PC-3 (cell line): ENCODE measurements at places on chromosomes 1 and 21. TPM values are rescaled to one million over a fixed set of nuclear protein-coding genes. Genes with fewer than 3 reads are reported as not detected.
A peak's percentile ranks its signal among the peaks of the same experiment; 100 is the strongest.

Gene CFHR3
- not detected in 2 replicates for total RNA-seq

DNA sequence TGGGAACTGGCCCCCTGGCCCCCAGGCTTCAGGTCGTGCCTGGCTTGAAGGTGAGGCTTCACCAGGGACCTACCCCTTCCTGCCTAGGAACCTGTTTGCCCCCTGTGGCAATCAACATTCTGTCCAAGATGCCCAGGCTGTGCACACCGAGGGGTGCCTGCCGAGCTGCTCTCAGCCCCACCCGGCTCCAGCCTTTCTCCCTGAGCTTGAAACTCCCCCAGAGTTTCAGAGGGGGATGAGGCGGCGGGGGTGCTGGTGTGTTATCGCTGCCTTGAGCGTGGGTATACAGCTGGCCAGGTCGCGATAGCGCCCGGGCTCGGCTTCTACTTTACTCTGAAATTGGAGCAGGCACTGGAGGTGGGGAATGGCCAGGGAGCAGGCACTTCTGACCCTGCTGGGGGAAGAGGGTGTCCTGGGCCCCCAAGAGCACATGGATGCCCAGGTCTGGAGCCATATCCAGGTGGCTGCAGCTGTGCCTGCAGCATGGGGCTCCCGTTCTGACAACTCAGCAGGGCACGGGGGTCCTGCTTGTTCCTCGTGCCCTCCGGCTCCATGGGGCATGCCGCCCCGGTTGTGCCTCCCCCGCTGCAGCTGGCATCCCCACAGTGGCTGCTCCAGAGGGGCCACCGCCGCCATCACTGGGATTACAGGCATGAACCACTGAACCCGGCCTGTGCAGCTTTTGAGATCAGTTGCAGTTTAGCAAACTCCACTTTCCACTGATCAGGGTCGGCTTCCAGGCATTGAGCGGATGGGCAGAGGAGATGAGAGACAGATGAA, 29.8 kb downstream of the RYR2 start:
- no peak for DNase-seq
- H3K36me3 ChIP-seq, result no peaks in the 10 kb centered on the region
- 0 out of 2 replicates have a peak, but pooled peaks cover 4% of the 10 kb centered on the region for H3K27me3 ChIP-seq
- H3K27ac ChIP-seq, result no peak overlapping the region

DNA sequence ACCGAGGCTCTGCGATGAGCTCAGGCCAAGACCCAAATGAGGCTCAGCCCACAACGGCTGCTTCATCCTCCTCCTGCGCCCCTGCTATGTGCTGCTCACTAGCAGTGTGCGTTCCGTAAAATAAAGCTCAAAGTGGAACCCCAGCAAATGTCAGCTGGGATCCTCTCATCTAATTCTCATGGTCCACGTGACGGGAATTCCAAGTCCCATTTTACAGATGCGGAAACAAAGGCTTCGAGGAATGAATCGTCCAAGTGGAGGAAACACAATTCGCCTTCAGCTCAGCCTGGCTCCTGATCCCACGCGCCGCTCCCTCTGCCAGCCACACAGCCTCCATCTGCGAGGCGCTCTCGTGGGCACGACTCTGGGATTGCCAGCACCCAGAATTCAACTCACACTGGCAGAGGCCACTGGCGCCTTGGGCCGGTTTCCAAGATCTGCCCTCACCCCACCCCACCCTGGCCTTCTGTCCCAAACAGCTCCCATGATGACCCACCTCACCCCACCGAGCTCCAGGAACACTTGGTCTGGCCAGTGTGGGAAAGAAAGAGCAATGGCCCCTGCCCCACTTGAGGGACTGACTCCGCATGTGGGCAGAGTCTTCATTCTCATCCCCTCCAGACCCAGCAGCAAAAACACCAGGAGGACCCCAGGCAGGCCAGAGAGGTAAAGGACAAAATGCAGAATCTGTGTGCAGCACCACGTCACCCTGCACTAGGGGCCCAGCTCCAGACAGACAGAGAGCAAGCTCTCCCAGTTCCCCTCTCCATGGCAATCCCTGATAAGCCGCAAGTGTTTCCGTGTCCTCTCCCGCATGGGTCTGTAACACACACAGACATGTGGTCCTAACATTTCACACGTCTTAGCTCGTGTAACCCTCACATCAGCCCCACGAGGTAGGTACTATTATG, 10.5 kb downstream of the CASZ1 start:
- no peak overlapping the region for H3K27ac ChIP-seq
- H3K36me3 ChIP-seq, result no peaks in the 10 kb centered on the region
- no peaks in the 10 kb centered on the region for H3K4me1 ChIP-seq

DNA sequence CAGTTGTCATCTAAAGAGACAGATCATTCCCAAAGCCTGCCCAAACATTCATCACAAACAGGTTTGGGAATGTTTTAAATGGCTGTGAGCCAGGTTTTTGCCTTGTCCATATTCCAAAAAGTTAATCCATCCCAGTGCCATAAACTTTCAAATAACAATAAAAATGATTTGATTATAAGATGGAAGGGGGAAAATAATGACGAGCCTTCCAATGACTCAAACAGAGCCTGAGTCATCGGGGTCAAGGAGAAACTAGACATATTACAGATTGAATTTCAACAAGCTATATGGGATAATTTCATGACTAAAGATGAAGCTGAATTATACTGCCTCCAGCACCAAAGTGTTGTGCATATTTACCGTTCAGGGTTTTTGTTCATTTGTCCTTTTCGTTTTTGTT, 195.8 kb upstream of the PKN2 start:
- H3K36me3 ChIP-seq, result no peaks in the 10 kb centered on the region
- DNase-seq, result peak; percentile 76
- H3K4me1 ChIP-seq, result peaks cover 7% of the 10 kb centered on the region; the same call in 1 of the 2 replicates
- no peak overlapping the region for H3K27ac ChIP-seq
- H3K4me3 ChIP-seq, result no peak overlapping the region

- H3K27me3 ChIP-seq, result peaks cover 52% of the 10 kb centered on the region
- H3K27ac ChIP-seq, result no peak overlapping the region
- H3K36me3 ChIP-seq, result no peaks in the 10 kb centered on the region
Observed at GRCh38 chr1:34928066-34928696, 1.3 kb downstream of the DLGAP3 start.

Gene HTR6
- total RNA-seq, result not detected in 2 replicates

DNA sequence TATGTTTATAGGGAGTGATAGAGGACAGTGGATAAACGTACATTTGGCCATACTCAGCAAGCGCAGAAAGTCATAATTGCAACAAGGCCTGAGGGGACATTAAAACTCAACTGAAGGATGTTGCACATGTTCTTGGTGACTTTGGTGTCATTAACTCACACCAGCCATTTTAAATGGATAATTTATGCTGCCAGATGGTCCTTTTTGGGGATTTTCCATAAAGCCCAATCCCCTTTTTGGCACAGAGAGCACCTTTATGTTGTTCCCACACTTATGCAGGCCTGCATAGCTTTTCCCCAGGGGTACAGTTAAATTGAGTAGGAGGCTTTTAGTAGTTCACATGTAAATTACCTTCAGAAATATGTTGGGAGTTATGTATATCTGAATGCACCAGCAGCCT, 279.6 kb downstream of the NFIA start:
- no peaks in the 10 kb centered on the region for H3K27me3 ChIP-seq
- no peak overlapping the region for H3K4me3 ChIP-seq
- peaks cover 10% of the 10 kb centered on the region; the same call in 1 of the 2 replicates for H3K4me1 ChIP-seq
- no peaks in the 10 kb centered on the region for H3K36me3 ChIP-seq
- no peak for DNase-seq

- H3K4me1 ChIP-seq, result peaks cover 23% of the 10 kb centered on the region
- H3K27ac ChIP-seq, result peak overlapping the region; percentile 86
- DNase-seq, result peak; percentile 83
- H3K36me3 ChIP-seq, result peaks cover under 1% of the 10 kb centered on the region; the same call in 1 of the 2 replicates
- H3K4me3 ChIP-seq, result peak overlapping the region; percentile 68
- H3K27me3 ChIP-seq, result no peaks in the 10 kb centered on the region
Observed at GRCh38 chr1:27527890-27528817, 38.2 kb upstream of the WASF2 start.

- no peaks in the 10 kb centered on the region for H3K36me3 ChIP-seq
- H3K4me3 ChIP-seq, result no peak overlapping the region
- H3K27ac ChIP-seq, result peak overlapping the region; percentile 67
- peak; percentile 61 for DNase-seq
- peaks cover 31% of the 10 kb centered on the region for H3K4me1 ChIP-seq
Observed at GRCh38 chr1:186055846-186056245, 319.2 kb downstream of the TPR start.

- no peak overlapping the region for H3K4me3 ChIP-seq
- H3K27ac ChIP-seq, result no peak overlapping the region
- DNase-seq, result no peak
- no peaks in the 10 kb centered on the region for H3K4me1 ChIP-seq
- no peaks in the 10 kb centered on the region for H3K27me3 ChIP-seq
- no peaks in the 10 kb centered on the region for H3K36me3 ChIP-seq
Observed at GRCh38 chr1:180574031-180574713, 15.4 kb downstream of the OVAAL start.

- no peak overlapping the region for H3K27ac ChIP-seq
- H3K27me3 ChIP-seq, result no peaks in the 10 kb centered on the region
- no peaks in the 10 kb centered on the region for H3K36me3 ChIP-seq
- H3K4me3 ChIP-seq, result no peak overlapping the region
Observed at GRCh38 chr1:23679815-23680214, 11.8 kb upstream of the RPL11 start.

Gene TTC39A
- total RNA-seq, result 11.1 and 12.3 TPM in 2 replicates

Gene SPRR2F
- total RNA-seq, result not detected in 2 replicates

GRCh38 chr1:224730965-224731364, 114.8 kb downstream of the CNIH3 start:
- no peaks in the 10 kb centered on the region for H3K27me3 ChIP-seq
- H3K27ac ChIP-seq, result no peak overlapping the region
- DNase-seq, result no peak
- H3K4me1 ChIP-seq, result peaks cover 24% of the 10 kb centered on the region

- H3K4me1 ChIP-seq, result peaks cover 34% of the 10 kb centered on the region
- H3K4me3 ChIP-seq, result peak overlapping the region; percentile 76
- no peak for DNase-seq
- peak overlapping the region; percentile 96 for H3K27ac ChIP-seq
Observed at GRCh38 chr21:37367336-37367702, 746 bp downstream of the DYRK1A start.

Gene CHODL
- total RNA-seq, result not detected in 2 replicates

DNA sequence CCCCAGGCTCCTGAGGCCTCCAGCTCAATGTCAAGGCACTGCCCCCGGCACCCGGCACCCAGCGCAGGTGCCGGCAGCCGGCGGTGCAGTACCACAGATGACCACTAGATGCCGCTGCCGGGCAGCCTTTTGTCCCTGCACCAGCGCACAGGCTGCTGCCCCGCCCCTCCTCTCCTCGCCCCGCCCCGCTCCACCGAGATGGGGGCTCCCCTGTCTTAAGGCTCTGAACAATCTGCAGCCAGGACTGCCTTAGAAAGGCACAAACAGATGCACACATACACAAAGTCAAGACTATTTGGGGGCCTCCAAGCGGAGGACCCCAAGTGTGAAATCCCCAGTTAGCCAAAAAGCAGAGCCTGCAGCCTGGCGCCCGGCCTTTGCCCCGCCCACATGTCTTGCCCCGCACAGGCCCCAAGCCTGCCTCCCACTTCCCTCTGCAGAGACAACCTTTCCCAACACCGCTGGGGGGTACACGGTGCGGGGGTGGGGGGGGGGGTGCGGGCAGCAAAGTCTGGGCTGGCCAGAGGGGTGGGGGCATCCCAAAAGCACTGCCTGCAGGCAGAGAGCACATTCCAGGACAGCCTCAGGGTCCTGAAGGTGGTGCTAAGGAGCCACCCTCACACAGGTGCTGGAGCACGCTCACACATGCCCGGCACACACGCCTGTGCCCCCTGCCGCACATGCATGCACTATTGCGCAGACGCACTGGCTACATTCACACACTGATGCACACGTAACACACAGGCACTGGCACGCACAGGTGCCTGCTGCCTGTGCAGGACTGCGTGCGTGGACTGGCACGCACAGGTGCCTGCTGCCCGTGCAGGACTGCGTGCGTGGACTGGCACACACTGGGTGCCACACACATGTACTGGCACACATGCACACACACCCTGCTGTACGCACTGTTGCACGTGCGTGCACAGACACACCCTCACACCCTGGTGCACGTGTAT, 37.1 kb downstream of the ARHGEF16 start:
- no peak overlapping the region for H3K27ac ChIP-seq
- peaks cover 27% of the 10 kb centered on the region for H3K4me1 ChIP-seq
- DNase-seq, result peak; percentile 90

- no peak for DNase-seq
- no peaks in the 10 kb centered on the region for H3K4me1 ChIP-seq
- H3K27ac ChIP-seq, result no peak overlapping the region
- no peak overlapping the region for H3K4me3 ChIP-seq
- H3K27me3 ChIP-seq, result no peaks in the 10 kb centered on the region
Observed at GRCh38 chr1:10607228-10607627, 132.5 kb downstream of the PEX14 start.

DNA sequence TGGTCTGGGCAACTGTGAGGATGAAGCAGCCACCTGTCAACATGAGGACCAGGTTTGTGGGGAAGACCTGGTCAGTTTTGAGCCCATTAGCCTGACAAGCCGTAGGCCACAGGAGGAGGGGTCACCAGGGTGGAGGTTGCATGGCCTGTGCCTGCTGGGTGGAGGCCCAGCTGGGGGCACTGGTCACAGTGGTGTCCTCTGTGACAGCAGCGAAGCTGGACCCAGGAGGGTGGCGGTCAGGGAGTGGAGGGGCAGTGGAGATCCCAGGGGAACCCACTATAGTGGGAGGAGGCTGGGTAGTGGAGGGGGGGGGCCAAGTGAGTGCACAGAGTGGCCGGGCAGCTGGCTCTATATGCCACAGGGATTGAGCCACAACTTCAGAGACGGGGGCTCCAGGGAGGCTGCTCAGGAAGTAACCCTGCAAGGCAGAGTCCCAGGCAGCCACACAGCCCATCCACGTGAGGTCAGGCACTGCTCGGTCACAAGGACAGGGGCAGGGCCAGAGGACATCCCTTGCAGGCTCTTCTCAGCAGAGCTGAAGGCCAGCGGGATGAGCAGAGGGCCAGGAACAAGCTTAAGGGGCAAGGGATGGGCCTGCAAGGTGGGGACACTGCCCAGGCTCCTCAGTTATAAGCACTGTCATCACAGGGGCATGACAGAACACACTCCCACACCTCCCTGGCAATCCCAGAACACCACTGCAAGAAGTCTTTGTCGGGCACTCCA, 2.3 kb upstream of the C1orf35 start:
- no peak overlapping the region for H3K27ac ChIP-seq
- H3K36me3 ChIP-seq, result peaks cover 23% of the 10 kb centered on the region; the same call in 1 of the 2 replicates
- H3K4me1 ChIP-seq, result peaks cover 38% of the 10 kb centered on the region
- DNase-seq, result no peak
- no peak overlapping the region for H3K4me3 ChIP-seq
- no peaks in the 10 kb centered on the region for H3K27me3 ChIP-seq

Gene PTGS2
- total RNA-seq, result 4.9 and 7.9 TPM in 2 replicates

Gene USH2A
- not detected in 2 replicates for total RNA-seq

DNA sequence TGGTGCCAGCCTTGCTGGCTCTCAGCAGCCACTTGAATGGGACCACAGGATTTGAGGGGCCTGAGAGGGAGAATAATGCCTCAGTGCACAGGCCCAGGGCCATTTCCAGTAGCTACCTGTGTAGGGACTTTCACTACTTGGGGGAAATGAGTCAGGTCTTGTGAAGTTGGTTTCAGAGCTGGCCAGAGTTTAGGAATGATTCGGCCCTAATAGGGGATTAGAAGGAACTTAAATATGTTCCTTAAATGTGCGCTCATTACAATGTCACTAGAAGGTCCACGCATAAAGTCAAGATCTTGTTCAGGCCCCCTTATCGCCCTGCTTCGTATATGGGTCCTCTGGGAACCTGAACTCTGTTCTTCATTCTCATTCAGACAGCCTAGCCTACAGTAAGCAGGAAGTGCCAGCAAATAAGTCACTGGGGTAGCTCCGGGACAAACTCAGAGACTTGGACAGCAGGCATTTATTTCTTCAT, 5.6 kb upstream of the AKR1A1 start:
- H3K27ac ChIP-seq, result no peak overlapping the region
- H3K36me3 ChIP-seq, result no peaks in the 10 kb centered on the region
- no peak overlapping the region for H3K4me3 ChIP-seq

GRCh38 chr1:56061824-56062223, 517.5 kb downstream of the PLPP3 start:
- H3K36me3 ChIP-seq, result no peaks in the 10 kb centered on the region
- DNase-seq, result peak; percentile 63
